ENCODE measurements at places on chromosomes 13 and 19.

DNA sequence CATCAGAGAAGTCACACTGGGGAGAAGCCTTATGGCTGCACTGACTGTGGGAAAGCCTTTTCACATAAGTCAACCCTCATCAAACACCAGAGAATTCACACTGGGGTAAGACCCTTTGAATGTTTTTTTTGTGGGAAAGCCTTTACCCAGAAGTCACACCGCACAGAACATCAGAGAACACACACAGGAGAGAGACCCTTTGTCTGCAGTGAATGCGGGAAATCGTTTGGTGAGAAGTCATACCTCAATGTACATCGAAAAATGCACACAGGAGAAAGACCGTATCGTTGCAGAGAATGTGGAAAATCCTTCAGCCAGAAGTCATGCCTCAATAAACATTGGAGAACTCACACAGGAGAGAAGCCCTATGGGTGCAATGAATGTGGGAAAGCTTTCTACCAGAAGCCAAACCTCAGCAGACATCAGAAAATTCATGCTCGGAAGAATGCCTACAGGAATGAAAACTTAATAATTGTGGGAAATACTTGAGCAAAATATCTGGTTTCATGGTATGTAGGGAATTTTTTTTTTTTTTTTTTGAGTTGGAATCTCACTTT, 30.7 kb downstream of the ZNF793 start:
- no peak for DNase-seq

DNA sequence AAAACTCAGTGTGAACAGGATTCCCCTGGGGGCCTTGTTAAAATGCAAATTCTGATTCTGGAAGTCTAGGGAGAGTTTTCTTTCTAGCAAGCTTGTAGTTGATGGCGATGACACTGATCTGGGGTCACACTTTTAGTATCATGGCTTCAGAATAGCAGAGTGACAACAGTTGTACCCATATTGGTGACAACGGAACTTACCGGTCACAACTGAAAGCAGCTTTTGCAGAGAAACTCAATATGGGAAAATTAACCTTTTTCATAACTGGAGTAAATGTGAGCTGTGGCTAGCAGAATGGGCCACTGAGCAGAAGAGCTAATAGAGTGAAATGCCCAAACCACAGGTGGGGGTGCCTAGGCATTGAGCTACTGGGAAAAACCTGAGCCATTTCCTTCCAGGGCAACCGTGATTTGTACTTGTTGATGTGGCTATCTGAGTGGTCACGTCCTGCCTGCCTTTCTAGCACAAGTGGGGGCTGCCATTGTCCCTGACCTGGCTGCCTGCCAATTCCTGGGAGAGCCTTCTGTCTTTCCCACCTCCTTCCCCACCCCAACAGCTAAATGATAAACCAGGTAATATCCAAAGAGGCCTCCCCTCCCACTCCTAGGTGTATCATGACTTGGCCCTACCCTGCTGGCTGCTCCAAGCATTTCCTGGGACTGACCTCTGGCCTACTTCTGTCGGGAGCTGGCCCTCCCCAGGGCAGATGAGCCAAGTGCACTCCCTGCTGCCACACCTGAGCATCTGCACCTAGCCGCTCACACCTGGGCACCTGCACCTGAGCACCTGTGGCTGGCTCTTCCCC, 1.7 kb upstream of the SLC10A2 start:
- DNase-seq: no peak

DNA sequence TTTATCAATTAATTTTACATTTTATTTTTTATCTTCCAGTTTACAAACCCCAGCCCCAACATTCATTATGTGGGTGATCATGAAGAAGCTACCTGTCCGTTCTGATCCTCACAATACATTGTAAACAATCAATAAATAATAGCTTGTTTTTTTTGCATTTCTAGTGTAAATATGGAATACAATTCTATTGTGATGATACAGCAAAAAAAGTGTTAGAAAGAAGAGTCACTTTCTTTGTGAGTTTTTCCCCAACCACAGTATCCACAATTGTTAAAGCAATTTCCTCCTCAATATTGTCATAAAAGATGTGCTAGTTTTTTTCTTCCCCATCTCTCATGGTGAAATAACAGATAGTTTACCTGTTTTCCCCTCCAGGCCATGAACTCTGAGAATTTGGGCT, 30.3 kb upstream of the ZNF835 start:
- DNase-seq: no peak

GRCh38 chr13:40671956-40672764, 5.7 kb upstream of the FOXO1 start:
- no peak for DNase-seq

GRCh38 chr13:33076001-33076992, 60.1 kb downstream of the KL start:
- no peak for DNase-seq

DNA sequence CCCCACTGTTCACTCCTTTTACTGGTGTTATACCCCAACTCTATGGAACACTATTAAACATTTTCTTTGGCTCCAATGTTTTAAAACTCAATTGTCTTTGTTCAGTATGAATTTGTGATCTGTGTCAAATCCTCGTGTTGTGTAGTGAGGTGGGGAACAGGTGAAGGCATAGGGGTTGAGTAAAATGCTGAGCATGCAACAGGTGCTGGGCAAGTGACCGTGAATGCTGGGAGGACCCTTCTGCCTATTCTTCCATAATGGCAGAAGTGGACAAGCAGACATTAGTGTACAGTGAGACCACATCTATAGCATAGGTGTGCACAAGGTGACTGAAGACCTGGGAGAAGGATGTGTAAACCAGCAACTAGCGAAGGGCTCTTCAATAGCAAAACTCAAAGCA, 1188.0 kb downstream of the UQCRFS1 start:
- DNase-seq: no peak

- no peak for DNase-seq
Measured at GRCh38 chr13:73428706-73429105, 369.9 kb downstream of the KLF5 start.

DNA sequence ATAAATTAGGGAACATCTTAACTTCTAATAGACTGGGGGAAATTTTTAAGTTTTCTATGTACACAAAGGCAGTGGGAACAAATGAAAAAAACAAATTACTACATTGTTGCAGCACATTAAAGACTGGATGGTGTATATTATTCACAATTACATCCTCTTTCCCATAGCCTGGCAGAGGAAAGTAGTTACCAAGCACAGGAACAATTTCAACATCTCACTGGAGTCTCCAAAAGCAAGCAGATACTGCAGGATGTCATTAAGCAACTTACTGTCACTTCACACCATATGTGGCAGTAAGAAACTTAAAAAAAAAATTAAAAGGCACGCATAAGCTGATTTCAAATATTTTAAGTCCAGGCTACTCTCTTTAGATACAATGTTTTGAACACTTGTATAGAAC, 6.4 kb upstream of the EFNB2 start:
- DNase-seq: no peak

GRCh38 chr19:28130066-28130511, 1082.9 kb downstream of the UQCRFS1 start:
- no peak for DNase-seq

DNA sequence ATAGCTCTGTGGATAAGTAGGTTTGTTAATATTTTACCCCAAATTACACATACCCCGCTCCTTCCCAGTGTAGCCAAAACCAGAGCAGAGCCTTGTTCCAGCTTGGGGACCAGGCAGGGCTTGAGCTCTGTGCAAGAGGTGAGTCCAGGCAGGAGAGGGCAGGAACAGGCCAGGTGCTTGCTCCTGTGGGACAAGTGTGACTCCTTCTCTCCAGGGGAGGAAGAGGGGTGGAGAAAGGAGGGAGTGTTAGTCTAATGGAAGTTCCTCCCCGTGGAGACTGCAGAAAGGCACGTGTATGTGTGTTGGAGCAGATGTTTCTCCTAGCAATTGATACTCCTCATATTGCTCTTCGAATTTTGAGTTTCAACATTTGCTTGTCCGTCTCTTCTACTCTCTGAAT, 201.0 kb downstream of the FGF9 start:
- no peak for DNase-seq

DNA sequence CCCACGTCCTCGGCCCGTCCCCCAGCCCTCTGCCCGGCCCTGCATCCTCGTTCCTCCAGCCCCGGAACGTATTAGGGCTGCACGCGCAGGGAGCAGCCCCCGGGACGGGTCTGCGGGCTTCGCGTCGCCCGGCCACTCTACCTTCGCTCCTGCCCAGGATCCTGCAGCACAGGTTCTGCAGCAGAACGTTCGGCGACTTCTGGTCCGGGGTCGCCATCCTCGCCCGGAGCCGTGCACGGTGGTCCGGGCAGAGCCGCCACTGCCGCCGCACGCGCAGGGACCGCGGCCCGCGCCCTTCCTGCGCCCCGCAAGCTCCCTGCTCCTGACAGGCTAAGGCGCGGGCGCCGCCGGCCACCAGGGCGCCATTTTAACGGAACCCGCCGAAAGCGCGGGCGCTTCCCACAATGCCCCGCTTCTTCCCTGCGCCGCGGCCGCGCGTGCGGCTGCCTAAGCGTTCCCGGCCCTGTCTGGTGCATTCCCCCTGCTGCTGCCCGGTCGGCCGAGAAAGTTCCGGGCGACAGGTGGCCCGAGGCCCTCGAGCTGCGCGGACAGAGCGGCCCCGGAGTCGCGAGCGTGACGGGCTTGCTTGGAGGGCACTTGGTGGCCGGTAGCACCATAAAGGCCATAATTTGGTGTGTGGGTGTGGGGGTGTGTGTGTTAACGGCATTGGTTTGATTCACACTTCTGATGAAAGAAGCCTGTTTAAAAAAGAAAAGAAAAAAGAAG, at the start of gene TUBGCP3:
TUBGCP3 (minus strand) TSS at position 390 of the 726 bp plus-strand sequence; CDS start at position 217, 173 bp downstream.
- DNase-seq: no peak

DNA sequence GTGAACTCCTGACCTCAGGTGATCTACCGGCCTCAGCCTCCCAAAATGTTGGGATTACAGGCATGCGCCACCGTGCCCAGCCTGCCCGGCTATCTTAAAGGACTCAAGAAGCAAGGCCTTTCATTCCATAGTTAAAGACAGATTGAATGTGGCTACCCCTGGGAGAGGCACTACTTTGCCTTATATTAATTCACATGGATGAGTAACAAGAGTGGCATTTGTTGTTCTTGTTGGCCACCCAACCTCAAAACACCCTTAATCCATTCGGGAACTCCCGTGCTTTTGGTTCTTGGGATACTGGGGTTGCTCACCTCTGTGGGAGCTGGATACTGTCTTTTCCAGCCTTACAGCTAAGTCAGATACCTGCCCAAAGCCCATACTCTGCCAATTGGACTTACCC, 34.4 kb upstream of the ABCC4 start:
- no peak for DNase-seq

DNA sequence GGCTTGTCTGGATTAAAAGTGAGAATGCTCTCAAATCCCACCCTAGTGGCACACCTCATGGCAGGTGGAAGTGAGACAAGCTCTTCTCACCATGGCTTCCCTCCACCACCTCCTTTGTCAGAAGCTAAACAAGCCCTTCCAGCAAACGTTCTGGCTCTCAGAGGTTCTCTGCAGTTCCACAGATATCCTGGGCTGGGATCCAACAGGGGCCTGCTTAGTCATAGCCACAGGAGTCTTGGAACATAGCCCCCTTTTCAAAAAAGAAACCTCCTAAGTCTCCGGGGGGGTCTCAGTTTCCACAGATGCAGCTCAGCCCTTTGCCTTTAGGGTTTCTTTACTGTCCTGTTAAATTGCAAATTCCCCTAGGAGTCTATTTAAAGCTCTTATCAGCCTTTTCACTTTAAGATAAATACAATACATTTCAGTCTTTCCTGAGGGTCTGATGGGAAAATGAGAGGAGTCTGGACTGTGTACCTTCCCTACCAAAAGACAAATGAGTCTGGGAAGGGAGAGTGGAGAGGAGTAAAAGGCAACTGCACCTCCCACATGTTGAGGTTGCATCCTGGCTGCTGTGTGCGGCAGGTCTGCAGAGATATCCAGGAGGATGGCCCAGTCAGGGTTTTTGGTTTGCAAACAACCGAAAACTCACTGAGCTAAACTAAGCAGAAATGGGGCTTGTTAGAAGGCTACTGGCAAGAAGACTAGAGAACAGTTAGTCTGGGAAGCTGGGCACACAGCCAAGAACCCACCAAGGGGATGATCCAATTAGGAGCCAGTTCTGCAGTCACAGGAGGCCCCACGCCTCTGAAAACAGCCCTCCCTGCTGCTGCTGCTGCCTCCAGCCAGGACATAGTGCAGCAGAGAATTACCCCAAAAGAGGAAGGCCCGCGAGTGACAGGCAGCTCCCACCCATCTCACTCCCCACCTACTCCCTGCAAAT, 41.4 kb upstream of the SERP2 start:
- no peak for DNase-seq

DNA sequence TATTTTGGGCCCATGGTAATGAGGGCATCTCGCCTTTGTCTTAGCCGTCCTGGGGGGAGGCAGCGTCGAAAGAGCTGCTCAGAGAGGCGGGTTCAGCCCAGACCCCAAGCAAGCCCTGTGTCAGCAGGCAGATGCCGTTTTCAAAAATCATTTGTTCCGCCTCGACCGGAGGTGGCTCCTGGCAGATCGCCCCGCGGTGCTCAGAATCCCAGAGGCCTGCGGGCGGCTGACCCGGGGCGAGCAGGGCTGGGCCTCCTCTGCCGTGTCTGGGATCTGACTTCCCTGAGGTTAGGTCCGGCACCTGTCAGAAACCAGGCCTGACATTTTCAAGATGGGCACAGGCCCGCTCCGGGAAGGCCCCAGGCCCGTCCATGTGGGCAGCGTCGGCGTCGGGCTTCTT, 36.1 kb downstream of the CRTC1 start:
- no peak for DNase-seq

GRCh38 chr19:17389957-17390664, 3.9 kb downstream of the CCDC194 start:
- no peak for DNase-seq

- no peak for DNase-seq
Measured at GRCh38 chr13:19818223-19818842, 35.6 kb upstream of the PSPC1 start.

DNA sequence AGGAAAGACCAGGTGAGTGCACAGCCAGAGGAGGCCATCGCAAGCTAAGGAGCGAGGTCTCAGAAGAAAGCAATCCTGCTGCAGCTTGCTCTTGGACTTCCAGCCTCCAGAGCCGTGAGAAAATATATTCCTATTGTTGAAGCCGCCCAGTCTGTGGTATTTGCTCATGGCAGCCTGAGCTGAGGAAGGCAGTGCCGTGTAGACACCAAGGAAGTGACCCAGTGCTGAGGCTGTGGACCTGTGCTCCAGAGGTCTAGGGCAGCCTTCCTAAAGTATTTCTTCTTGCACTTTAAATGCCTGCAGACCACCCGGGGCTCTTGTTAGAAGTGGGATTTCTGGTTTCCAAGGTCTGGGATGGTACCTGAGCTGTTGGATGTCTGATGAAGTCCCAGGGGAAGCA, 158.5 kb upstream of the KL start:
- DNase-seq: no peak

DNA sequence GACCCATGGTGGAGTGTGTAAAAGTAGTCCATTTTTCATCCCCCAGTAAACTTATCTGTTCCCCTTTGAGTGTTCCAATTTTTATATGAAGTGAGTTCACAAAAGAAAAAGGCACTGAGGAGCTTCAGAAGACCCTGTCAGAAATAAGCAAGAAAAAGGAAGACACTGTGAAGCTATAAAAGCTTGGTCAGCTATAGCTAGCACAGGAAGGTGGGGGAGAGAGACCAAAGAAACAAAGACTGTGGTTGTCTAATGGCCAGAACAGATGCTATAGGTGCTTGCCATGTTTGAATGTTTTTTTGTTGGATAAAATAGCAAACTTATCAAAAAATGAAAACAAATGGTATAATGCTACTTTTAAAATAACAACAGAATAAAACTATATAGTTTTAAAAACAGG, 46.5 kb downstream of the RCBTB2 start:
- DNase-seq: no peak

Measured in cortex of kidney (tissue), 1 donor.